ENCODE measurements at places on chromosomes 4 and X.

- no peak for DNase-seq
Observed at GRCh38 chrX:3388457-3388856, 42.0 kb upstream of the MXRA5 start.

DNA sequence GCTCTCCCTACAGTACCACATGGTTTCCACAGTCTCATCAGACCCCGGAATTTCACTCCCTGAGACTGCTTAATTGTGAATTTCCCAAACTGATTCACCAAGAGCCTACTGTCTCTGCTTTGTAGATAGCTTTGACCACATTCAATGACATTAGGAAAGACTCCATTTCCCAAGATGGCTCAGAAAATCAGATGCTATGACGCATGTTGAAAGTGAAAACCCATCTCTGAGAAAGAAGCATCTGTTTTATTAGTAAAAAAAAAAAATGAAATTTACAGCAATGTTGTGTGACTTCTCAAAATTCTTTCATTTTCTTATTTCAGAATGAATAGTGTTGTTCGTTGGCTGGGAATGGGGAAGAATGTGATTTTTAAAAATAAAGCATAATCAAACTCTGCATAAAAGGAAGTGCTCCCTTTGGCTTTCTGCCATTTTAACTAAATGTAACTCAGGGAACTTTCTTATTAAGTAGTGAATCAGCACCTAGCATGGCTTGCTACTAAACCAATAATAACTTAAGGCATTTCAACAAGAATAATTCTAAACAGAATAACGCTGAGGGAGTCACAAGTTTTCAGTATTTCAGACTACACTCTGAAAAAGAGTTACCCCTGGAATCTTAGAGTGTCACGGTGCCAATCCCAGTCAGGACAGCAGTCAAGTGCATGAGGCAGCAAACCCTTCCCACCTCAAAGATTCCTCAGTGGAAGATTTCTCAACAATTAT, 97.4 kb upstream of the MYOZ2 start:
- no peak for DNase-seq

GRCh38 chrX:120517936-120518335, 42.8 kb downstream of the CUL4B start:
- DNase-seq = no peak

DNA sequence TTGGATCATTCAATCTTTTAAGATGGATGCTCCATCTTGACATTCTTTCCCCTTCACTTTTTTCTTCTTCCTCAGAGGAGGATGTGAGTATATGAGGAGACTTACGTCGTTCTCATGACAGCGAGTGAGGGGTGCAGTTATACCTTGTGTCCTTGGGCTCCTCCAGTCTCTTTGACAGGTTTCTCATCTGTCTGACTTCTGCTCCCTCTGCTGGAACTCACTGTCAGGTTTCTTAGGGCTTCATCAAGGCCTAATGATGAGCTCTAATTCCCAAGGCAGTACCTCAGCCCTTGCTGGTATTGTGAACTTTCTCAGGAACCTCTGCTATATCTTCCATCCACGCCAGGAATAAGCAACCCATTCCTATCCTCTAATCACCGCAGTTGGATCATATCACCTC, 237.8 kb upstream of the ADGRL3 start:
- no peak for DNase-seq

All from effector CD4-positive, alpha-beta T cell (primary cell).